ENCODE measurements at places on chromosomes 7 and 10. TPM values are rescaled to one million over a fixed set of nuclear protein-coding genes. Genes with fewer than 3 reads are reported as not detected.

Gene IQUB
- 0.32 TPM for total RNA-seq

Gene WDR86
- not detected for total RNA-seq

Gene PSAP
- total RNA-seq: 664 TPM

Gene ZNF425
- 0.73 TPM for total RNA-seq

Gene HYAL4
- 0.20 TPM for total RNA-seq

Gene ICA1
- total RNA-seq: 23.8 TPM

Gene ENTPD1
- 5.7 TPM for total RNA-seq

Gene EPHA1
- total RNA-seq: under 0.01 TPM

Gene TRPV5
- not detected for total RNA-seq

Gene STOX1
- 0.11 TPM for total RNA-seq

Gene CLCN1
- not detected for total RNA-seq

Gene SERPINE1
- total RNA-seq: 2,165 TPM

Gene OPALIN
- total RNA-seq: not detected

Gene FFAR4
- total RNA-seq: not detected

Gene ATP6V0A4
- total RNA-seq: 0.04 TPM

Gene ACSM6
- total RNA-seq: not detected

- DNase-seq: no peak
Observed at GRCh38 chr10:80273523-80274170, 15.8 kb downstream of the MAT1A start.

GRCh38 chr7:46160861-46161260, 239.8 kb upstream of the IGFBP3 start:
- no peak for DNase-seq

- no peak for DNase-seq
Observed at GRCh38 chr7:104982308-104983075, 31.5 kb upstream of the KMT2E start.

DNA sequence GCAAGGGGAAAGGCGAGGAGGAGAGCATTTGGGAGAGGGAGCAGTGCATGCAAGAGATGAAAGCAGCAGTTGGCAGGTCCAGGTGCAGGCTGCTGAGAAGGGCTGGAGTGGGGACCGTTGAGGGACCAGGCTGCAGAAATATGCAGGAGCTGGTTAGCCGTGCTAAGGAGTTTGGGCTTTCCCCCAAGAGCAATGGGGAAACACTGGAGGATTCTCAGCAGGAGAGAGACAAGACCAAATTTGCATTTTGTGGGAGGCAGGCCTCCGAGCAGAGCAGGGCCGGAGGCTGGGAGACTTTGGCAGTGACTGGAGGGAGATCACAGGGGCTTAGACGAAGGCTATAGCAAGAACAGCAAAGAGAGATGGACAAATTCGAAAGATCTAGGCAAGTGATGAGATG, 11.8 kb downstream of the BTBD16 start:
- DNase-seq: no peak

GRCh38 chr10:30182191-30183054, 123.0 kb upstream of the JCAD start:
- DNase-seq: peak; percentile 22

- DNase-seq: no peak
Observed at GRCh38 chr10:21010615-21011014, 113.5 kb upstream of the NEBL start.

- no peak for DNase-seq
Observed at GRCh38 chr10:20839141-20839540, 58.0 kb downstream of the NEBL start.

GRCh38 chr10:112434988-112435619, 11.6 kb downstream of the ZDHHC6 start:
- DNase-seq: no peak

DNA sequence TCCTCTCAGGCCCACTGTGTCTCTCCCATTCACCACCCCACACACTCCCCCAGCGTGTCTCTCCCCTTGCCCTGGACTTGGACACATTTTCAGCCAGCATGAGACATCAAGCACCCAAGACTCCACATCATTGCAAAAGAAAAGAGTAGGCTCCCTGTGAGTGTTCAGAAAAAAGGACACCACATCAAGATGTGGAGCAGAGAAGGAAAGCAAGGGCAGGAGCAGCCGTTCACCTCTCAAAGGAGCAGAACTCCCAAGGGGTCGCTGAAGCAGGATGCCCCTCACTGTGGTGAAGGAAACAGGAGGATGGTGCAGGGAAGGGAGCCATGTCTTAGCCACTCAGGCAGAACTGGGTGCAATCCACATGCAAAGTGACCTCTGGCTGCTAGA, 89.9 kb upstream of the MACROH2A2 start:
- no peak for DNase-seq

DNA sequence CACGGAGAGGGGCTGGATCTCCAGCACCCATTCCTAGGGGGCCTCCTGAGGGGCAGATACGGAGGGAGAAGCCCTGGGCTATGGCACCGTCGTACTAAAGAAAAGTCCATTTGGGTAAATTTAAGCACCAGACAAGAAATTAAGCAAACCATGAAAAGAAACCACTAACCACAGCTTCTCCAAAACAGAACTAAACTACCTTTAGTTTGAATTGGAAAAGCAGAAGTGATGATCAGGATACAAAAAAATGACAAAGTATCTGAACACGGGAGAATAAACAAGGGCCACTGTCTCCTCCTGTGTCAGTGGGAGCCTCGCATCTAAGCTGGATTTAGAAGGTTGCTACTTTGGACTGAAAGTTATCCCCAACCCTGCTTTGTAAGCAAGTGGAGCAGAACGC, 69.1 kb downstream of the DIP2C start:
- no peak for DNase-seq

DNA sequence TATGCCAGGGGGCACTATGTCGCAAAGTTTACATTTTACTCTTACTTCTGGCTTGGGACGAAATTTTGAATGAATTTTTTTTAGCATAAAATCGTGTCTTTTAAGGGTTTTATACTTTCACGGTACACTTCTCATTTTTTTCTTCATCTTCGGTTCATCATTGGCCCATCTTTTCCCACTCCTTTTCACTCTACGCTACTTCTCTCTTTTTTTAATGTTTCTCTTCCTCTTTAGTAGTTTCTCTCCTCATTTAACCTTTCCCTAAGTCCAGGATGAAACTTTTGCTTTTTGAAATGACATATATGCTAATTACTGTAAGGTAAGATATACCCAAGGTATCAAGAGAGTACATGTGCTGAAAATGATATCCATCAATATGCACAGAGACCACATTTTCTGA, 39.5 kb downstream of the C7orf33 start:
- no peak for DNase-seq

- DNase-seq: no peak
Observed at GRCh38 chr7:54981913-54982312, 36.9 kb upstream of the EGFR start.

DNA sequence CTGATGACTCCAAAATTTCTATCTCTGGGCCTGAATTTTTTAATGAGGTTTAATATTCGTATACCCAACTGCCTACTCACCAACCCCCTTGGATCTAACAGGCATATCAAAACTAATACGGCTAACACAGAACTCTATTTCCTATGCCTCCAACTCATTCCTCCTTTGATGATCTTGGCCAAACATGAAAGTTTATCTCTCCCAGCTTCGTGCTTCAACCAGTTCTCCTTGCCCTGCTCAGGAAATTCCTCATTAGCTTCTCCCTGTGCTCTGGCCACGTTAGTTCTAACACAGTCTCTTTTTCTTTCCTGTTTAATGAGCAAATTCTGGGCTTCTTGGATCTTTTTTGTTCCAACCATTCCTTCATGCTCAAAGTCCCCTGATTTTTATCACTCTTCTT, 138.9 kb upstream of the PTN start:
- no peak for DNase-seq

DNA sequence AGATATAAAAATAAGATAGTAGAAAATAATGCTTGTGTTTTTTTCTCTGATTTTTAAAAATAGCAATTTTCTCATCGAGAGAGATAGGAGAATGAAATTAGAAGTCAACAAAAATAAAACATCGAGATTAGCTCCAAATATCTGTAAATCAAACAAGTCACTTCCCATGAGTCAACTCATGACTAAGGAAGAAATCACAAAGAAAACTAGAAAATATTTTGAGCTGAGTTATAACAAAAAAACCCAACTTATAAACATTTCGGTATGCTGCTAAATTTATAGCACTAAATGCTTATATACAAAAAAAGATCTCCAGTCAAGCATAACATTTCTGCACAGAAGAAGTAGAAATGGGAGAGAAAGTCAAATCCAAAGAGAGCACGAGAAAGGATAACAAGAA, 140.1 kb downstream of the ITGA8 start:
- DNase-seq: no peak

GRCh38 chr10:124498056-124498455, 36.4 kb downstream of the LHPP start:
- DNase-seq: no peak

DNA sequence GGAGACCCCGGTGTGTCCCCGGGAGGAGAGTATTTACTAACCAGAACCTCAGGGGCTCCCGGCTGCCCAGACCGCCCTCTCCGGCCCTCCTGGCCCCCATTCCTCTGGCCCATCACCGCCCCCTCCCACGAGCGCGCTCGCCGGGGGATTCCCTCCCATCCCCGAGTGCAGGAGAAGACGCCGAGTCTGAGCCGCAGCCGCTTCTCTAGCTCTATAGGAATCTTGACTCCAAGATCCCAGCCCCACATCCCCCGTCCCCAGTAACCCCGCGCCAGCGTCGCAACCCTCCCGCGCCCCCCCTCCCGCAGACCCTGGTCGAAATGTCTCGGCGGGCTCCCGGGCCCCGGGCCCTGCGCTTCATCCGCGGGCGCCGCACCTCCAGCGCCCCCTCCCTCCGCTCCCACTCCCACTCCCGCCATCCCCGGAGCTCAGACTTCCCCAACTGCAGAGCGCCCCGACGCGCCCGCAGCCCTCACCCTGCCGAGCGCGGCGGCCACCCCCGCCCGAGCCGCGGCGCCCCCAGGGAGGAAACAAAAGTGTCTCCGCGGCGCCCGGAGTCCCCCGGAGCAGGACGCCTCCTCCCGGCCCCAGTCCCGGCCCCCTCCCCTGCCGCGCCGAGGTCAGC, 541 bp downstream of the ELMO1 start:
- DNase-seq: no peak

- DNase-seq: no peak
Observed at GRCh38 chr7:135877805-135878204, 99.4 kb downstream of the MTPN start.

DNA sequence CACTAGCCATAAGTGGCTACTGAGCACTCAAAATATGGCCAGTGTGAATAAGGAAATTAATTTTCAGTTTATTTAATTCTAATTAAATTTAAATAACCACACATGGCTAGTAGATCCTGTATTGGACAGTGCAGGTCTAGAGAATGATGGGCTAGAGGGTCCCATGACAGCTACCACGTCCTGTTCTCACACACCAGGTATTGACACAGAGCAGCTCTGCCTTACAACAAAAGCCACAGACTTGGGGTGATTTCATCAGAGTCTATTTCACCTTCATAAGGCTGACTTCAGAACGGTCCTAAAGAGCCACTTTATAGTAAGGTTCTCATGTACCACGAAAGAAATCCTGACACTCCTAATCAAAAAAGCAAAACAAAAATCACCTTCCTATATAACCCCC, 111.3 kb downstream of the UBE2H start:
- no peak for DNase-seq

GRCh38 chr7:100974021-100974420, 4.7 kb downstream of the MUC12 start:
- DNase-seq: no peak

DNA sequence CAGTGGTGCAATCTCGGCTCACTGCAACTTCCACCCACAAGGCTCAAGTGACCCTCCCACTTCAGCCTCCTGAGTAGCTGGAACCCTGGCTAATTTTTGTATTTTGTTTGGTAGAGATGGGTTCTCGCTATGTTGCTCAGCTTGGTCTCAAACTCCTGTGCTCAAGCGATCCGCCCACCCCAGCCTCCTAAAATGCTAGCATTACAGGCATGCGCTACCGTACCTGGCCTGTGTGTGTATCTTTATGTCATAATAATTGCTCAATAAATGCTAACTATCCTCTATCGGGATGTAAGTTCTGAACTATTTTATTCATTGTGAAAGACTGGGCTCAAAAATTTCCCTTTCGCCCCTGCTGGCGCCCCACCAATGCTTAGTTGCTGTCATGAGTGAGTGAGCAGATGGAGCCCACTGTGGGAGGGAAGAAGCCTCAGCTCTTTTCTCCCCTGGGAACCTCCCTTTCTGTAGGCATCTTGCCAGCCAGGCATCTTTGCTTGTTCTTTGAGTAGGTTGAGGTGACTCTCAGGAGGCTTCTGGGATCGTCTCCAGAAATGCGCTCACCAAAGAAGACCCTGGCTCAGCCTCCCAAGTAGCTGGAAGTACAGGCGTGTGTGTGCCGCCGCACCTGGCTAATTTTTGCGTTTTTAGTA, 38.3 kb downstream of the CAMK1D start:
- no peak for DNase-seq

DNA sequence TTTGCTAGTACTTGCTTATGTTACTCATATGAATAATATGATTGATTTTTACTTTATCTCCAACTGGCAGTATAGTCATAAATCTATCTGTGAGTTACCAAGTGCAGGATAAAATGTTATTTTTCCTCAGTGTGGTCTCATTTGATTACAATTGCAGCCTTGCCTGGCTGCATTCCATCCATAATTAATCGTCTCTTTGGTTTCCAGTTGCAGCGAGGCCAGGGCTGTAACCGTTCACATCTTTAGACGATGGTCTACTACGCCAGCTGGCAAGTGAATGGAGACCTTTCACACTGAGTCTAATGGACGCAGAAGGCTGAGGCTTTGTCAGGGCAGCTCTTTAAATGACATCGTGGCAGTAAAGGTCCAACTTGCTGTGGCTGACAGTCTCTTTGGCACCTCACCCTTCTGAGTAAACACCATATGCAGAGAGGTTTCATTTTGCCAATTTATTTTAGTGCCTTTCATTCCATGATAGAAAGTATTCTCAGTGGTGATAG, 84.0 kb downstream of the ARL4A start:
- peak; percentile 72 for DNase-seq

DNA sequence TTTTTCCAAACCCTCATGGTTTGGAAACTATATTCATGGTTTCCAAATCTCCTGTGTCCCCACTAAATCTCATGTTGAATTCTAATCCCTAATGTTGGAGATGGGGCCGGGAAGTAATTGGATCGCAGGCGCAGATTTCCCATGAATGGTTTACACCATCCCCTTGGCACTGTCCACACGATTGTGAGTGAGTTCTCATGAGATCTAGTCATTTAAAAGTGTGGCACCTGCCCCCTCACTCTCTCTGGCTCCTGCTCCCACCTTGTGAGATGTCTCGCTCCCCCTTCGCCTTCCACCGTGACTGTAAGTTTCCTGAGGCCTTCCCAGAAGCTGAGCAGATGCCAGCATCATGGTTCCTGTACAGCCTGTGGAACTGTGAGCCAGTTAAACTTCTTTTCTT, 3.3 kb upstream of the MTPAP start:
- no peak for DNase-seq

DNA sequence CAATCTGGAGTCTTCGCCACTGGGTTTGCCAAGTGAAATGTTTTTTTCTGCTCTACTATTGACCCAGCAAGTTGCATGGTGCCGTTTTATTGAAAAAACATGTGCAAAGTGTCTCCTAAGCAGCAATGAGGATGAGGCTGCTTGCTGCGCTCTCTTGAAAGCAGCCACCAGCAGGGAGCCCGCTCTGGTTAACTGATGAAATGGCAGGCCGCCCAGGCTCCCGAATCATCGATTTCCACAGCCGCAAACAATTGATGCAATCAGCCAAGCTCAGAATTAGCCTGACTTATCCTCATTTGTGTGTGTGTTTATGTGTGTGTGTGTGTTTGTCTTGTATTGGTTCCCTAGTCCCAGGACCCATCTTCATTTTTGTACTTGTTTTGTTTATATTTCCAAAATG, 22.2 kb upstream of the LYZL1 start:
- DNase-seq: no peak

GRCh38 chr7:10972174-10972573, 1.5 kb upstream of the PHF14 start:
- no peak for DNase-seq
